ENCODE measurements at places on chromosomes 12 and 14.

DNA sequence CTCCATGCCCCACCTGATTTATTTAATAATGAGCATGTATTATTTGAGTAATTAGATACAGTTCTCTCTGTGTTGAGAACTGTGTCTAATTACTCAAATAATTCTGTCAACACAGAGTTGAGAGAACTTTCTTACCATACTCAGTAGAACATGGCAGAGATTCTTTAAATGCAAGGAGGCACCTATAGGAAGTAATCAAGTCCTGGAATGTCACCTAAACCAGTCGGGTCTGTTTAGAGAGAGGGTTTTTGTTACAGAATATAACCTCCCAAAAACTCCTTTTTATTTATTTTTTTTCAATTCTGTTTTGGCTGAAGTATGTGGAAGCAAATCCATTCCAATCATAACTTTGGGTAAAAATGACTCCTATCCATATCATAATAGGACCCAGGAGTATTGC is 37.5 kb upstream of the CIT start:
- DNase-seq: no peak

- DNase-seq: no peak
Measured at GRCh38 chr12:33439587-33440011, at the start of gene SYT10. Gene SYT10, minus strand, starts transcription at chr12:33439819. Its CDS starts 297 bp downstream, at chr12:33439522.

GRCh38 chr12:55847603-55848291 is 5.0 kb upstream of the MMP19 start:
- DNase-seq: peak; percentile 47

DNA sequence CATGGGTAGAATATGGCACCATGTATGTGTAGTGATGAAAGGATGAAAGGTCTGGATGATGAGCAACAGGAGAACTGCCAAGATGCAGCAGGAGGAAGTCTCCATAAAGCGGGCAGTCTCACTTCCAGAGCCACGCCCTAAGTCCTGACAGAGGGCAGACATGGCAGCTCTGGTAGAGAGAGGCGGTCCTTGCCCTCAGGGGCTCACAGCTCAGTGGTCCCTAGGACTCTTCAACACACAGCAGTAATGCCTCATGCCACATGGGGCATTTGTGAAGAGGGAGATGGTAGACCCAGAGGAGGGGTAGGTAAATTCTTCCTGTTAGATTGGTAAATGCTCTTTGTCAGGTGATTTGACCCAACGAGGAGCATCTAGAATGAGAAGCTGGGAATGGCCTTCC is 1088.4 kb downstream of the BCL11B start:
- no peak for DNase-seq

All from dorsolateral prefrontal cortex (tissue), 122 donors.